ENCODE measurements at places on chromosomes 5 and 9.

GRCh38 chr5:107935645-107936044, 264.9 kb upstream of the EFNA5 start:
- no peak for DNase-seq

DNA sequence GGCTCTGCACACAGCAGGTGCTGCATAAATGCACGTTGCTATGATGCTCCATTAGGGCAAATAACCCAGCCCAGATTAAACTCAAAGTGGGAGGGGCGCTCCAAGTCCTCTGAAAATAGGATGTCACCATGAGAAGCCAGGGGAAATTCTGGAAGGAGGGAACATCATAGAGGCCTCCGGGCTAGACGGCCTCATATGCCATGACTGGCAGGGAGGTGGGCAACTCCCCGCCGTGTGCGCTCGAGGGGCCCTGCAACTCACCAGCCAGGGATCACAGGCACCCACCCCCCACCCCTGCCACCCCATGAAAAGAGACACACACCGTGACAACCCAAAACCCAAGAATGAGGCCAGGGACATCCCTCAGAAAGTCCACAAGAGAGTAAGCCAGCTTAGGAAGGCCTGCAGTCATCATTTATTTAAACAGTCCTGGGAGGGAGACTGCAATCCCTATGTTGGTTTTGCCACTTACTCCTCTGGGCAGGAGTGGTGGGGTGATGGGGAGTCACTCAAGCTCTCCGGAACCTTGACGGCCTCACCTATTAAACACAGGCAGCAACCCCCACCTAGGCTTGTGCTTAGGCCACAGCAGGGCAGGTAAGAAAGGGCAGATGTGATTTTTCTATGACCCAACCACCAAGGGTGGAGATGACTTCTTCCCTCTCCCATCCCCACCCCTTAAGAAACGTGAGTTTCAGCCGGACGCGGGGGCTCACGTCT, 4.0 kb downstream of the VAV2 start:
- no peak for DNase-seq

DNA sequence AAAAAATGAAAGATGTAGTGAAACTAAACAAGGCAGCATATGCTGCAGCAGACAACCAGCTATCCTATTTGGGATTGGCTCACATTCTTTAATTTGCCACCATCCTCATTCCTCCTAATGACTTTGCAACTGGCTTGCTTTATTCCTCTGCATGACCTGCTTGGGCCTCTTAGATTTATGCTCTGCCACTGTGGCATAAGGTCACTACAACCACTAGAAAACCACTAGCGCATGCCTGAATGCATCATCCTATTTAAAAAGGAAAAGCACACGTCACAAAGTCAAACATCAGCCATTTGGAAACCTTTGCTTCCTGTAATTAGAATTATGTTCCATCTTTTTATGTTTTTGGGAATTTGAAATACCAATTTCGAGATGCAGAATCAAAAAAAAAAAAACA, 40.8 kb upstream of the CCDC152 start:
- no peak for DNase-seq

- no peak for DNase-seq
Observed at GRCh38 chr5:132483661-132484390, 6.7 kb downstream of the IRF1 start.

- no peak for DNase-seq
Observed at GRCh38 chr9:98627296-98627695, 81.4 kb downstream of the GABBR2 start.

- no peak for DNase-seq
Observed at GRCh38 chr9:135780086-135780485, 78.1 kb downstream of the KCNT1 start.

DNA sequence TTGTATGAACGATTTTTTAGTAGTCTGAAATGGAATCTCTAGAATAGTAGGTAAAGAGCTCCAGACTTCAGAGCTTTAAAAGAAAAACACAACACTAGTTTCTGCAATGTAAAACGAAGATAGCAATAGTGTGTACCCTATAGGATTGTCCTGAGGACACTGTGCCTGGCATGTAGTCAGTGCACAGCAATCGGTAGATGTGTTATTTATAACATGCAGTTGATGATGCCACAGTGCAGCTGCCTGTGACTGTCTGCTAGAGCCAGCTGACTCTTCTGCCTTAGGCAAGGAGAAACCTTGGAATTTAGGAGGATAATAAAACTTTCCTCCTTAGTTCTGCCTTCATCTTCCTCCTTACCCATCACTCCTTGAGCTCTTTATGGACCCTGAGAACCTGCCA, 27.7 kb upstream of the TMOD1 start:
- no peak for DNase-seq

DNA sequence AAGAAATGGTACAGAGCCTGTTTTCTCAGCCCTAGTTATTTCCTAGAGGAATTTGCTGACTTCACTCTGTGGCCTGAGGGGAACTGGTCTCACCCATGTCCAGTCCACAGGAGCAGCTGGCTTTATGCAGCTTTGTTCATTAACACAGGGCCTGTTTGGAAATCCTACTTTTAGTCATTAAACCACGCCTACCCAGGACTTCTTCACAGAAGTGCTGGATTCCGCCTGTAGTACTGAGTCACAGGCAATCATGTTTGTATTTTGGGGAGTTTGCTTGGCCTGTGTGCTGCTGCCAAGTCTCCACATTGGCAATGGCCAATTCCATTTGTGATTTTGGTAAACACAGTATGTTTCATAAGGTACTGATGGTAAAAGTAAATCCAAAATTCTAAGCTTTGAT, 52.8 kb downstream of the CTNND2 start:
- no peak for DNase-seq
